Stimulated activated CD8-positive, alpha-beta memory T cell treated with anti-CD3 and anti-CD28 coated beads, Interleukin-2, amount 100 ng/mL, for 1 hour (primary cell): ENCODE measurements at places on chromosomes 7 and 10.

- no peak for DNase-seq
Observed at GRCh38 chr7:27842094-27842692, 102.2 kb downstream of the TAX1BP1 start.

DNA sequence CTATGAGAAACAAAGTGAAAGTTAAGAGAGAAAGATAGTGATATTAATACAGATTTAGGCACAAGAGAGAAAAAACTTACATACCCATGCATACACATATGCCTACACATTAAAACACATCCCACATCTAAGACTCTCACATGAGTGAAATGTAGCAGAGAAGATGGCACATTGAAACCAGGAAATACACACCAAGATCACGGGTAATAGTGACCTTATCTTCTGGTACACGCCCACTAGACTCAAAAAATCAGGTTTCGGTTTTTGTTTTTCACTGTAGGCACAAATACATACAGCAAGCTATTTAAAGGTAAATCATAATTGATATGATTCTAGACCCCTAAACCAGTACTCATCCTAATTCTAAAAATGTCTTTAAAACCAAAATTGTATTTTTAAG is 225.2 kb upstream of the TAC1 start:
- no peak for DNase-seq

DNA sequence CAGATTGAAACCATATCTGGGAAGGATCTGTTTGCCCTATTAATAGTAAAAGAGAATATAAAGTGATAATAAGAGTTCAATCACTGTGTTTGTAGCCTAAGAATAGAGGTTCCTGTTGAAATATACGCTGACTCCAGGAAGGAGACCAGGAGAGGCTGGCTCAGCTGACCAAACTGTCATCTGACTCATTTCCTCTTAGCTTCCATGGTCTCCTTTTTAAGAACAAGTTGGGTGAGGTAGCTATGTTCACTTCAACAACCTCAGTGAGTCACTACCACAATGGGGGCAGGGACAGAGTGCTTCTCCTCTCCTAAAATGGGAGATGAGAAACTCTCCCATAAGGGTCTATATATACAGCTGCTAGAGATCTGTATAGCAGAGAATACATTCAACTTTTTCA is 543.3 kb downstream of the CALN1 start:
- no peak for DNase-seq

GRCh38 chr7:120412139-120413050 is 139.4 kb downstream of the KCND2 start:
- no peak for DNase-seq

DNA sequence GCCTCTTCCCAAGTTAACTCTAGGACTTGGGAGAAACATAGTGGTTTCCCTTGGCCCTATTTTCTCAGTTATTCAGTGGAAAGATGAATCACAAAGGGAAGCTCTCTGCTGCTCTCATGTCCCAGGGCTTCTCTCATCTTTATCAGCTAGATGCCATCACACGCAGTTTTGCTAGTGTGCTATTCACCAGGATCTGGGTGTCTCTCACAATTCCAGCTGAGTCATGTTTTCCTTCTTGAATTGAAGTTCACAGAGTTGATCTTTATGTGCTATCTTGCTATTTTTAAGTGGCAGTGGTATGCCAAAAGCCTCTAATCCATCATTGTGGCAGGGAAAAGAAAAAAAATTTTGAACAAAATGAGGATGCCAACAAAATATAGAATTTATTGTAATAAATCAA is 101.3 kb downstream of the TWIST1 start:
- no peak for DNase-seq

- no peak for DNase-seq
Observed at GRCh38 chr10:54702583-54703485, 98.2 kb downstream of the PCDH15 start.

DNA sequence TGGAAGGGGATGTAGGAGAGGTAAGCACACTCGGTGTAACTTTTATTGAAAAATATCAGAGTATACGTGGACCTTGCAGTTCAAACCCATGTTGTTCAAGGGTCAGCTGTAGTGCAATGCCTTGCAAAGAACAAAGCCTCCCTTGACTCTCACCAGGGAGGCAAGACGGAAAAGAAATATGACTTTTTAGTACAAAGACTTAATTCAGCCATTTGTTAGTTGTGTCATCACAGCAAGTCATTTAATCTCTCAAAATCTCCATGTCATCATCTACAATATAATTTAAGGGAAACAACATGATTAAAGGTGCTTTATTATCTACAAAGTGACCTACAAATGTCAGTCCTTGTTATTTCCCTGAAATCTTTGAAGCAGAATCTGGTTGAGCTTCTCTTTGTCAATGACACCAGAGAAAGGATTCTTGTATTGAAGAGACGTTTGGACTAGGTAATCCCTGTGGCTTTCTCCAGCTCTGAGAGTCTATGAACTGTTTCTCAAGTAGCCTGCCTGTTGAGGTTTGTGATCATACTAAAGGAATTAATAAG is 502.8 kb downstream of the REEP3 start:
- no peak for DNase-seq

DNA sequence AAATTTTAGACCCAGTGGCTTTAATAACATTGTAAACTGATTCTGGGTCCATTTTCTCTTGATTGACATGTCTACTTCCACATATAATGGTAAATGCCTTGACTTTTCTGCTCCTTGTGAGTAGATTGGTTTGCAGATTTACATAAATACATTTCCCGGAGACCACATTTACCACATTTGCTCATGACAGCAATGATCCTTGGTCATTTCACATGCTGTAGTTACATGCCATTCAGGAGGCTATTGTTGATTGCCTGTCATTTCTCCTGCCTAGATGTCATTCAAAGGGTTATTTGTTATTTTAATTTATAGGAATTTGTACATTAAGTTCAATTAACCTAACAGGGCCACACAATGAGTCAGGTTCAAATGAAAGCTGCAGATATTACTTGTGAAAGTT is 280.5 kb downstream of the CNTNAP2 start:
- no peak for DNase-seq

GRCh38 chr7:42991913-42992591 is 59.9 kb downstream of the MRPL32 start:
- DNase-seq, result no peak

DNA sequence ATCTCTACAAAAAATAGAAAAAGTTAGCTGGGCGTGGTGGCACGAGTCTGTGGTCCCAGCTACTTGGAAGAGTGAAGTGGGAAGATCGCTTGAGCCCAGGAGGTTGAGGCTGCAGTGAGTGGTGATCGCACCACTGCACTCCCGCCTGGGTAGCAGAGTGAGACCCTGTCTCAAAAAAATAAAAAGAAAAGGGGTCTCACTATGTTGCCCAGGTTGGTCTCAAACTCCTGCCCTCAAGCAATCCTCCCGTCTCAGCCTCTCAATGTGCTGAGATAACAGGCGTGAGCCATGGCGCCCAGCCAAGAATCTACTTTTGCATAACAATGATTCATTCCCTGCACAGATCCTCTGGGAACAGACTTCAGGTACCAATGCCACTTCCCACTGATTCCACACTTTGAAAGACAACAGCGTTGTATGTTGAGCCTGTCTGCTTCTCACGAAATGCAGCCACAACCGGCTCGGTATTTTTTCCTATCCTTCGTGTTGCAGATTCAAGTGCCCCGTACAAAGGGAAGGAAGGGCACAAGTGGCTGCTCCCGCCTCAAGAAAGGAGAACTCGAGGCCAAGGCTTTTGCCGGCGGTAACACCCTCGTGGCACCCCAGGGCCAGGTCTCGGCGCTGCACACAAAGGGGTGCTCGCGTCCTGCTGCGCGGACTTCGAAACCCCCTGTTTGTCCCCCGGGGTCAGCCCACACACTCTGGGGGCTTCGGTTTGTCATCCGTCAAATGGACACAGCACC is 745 bp downstream of the DAGLB start:
- peak; percentile 2 for DNase-seq

- no peak for DNase-seq
Observed at GRCh38 chr10:115989621-115990020, 283.4 kb downstream of the GFRA1 start.

- DNase-seq, result no peak
Observed at GRCh38 chr7:17056491-17057142, 174.8 kb upstream of the AGR3 start.

- no peak for DNase-seq
Observed at GRCh38 chr7:130381468-130382312, 1.4 kb downstream of the CPA1 start.

- no peak for DNase-seq
Observed at GRCh38 chr10:131770946-131771633, 129.7 kb upstream of the PPP2R2D start.

DNA sequence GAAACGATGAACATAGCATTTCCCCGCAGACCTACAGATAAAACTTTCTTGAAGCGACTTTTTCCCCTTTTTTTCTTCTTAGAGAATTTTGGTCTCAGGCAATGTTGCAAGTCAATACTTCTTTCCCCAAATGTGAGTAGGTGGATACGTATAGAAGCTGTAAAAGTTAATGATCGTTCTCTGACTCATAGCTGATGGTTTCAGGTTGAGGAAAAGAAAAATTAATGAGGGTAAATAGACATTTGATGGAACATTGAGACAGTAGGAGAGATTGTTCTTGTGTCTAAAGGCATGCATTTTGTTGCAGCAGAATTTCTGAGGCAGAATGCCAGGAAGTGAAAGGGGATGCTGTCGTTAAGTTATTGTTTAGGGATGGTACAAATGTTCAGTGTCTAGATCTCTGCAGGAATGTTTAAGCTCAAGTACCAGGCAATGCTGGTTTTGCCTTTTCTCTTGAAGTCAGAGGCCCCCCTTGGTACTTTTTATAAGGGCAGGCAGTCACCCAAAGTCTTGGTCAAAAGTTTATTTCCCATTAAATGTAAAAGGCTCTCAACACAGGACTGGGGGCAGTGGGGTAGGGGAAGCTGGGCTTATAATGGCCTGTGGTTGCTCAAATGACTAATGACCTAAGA is 9.3 kb downstream of the TCF7L2 start:
- DNase-seq, result no peak

- no peak for DNase-seq
Observed at GRCh38 chr10:93673791-93674190, 28.6 kb downstream of the FRA10AC1 start.
